ENCODE measurements at places on chromosomes 1 and 21.

GRCh38 chr1:17416389-17416788 lies 23.1 kb downstream of the RCC2 start:
- no peak for DNase-seq

DNA sequence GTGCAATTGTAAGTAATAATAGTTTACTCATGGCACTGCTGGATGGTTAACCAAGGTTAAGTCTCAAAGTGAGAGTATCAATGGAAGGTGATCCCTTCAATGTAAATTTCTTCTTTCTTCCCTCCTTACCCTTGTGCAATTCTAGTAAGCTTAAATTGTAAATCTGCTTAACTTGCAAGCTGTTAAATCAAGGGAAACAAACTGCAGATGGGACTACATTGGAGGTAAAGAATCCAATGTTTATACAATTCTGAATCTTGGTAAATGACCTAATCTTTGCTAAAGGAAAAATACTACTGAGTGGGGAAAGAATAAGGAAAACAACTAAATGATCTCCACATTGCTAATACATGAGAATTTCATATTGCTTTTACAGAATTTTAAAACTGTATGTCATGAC lies 6.7 kb upstream of the CD55 start:
- no peak for DNase-seq

- DNase-seq, result no peak
Measured at GRCh38 chr1:17745479-17745955, 9.6 kb upstream of the ACTL8 start.

GRCh38 chr1:76697361-76697760 lies 169.9 kb upstream of the ST6GALNAC5 start:
- DNase-seq, result no peak

DNA sequence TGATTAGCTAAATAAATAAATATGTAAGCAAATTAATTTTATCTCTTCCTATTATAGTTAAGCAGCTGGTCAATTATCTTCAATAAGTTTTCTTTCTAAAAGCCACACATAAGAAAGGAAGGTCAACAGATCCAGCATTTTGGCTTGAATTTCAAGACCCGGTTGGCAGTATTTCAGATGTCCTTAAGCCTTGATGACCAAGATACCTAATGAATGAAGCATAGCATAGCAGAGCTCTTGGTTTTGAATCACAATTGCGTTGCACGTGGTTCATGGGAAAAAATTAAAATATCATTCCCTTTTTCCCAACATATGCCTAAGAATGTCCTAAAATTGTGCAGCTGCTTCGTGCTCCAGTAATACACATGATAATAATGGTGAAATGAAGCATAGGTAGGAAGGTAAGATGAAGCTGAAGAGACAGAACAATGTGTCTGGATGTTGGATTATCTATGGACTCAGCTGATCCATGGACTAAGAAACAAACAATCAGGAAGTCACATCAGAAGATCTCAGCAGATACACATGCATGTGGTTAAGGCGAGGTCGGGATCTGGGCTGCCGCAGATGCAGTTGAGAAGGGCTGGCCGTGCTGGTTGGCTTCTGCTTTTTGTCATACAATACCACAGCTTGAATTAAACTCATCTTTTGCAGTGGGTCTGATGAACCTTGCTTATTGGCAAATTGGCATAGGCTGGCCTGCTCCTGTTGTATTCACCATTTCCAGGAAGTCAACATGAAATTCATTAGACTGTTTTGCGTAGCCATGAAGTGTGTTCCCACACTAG lies 284.9 kb upstream of the RUNX1 start:
- no peak for DNase-seq

DNA sequence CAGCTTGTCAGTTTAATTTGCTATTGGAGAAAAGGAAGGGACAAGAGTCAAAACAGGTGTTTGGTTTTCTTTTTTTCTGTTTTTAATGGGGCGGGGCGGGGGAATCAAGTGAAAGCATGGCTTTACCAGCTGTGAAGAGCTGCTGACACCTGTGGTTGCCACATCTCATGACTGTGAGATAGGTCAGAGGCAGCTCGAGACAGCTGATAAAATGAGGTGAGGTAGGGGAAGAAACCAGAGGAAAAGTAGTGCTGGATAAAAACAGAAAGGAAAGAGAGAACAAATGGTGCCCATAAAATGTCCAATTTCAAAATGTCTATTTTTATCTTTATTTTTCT lies 272.3 kb downstream of the NEGR1 start:
- DNase-seq, result no peak

DNA sequence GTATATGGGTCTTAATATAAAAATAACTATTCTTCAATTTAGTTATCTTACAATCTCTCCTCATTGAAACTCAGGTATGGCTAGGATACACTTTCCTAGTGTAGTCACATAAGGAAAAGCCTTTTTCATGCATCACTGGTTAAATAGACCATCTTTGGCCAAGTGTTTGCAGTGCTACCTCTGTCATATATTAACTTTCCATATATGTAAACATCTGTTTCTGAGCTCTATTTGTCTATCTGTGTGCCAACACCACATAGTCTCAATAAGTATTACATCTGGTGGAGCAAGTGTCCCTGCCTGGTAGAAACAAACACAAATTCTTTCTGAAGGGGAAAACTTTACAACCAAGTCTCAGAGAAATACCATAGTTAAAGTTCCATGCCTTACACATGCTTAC lies 134.6 kb downstream of the TSEN15 start:
- no peak for DNase-seq

DNA sequence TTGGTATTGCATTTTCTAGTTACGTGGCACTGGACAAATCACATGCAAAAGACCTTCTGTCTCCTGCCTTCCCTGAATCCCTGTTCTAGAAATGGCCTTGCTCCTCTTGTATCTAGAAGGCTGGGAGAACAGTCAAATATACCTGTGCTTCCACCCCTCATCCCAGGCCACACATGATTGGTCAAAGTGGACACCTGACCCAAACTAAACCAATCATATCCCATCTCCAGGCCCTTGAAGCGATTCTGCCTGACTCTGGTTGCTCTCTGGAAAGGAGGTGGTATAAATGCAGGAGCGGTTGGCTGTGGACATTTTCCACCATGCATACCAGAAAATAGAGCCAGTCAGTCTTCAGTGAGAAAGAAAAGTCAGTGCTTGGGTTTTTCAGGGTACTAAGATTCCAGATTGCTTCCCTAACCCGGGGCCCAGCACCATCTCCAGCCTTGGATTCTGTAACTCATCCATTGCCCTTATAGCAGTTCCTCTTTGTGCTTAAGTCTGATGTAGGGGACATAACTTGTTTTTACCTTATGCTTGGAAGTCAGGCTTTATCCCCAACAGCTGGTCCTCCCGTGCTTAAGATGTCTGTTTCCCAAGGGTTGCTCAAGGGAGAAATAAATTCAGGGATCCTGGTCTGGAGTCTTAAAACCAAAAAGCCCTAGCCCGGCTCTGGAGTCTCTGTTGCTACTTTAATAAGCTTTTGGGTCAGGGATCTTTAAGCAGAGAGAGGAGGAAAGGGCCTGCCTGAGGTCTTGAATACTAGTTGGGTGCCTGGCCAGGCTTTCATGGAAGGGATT lies 7.7 kb upstream of the PHC2 start:
- DNase-seq, result no peak

GRCh38 chr1:235074523-235075047 lies 54.1 kb downstream of the TOMM20 start:
- DNase-seq, result no peak

GRCh38 chr1:173476665-173477285 lies 360 bp upstream of the PRDX6 start:
- DNase-seq, result no peak

- no peak for DNase-seq
Measured at GRCh38 chr1:172931761-172932160, 119.0 kb downstream of the TNFSF18 start.
